ENCODE measurements at places on chromosomes 11 and 22.

GRCh38 chr11:119509282-119509841, 86.4 kb upstream of the THY1 start:
- no peak for DNase-seq

DNA sequence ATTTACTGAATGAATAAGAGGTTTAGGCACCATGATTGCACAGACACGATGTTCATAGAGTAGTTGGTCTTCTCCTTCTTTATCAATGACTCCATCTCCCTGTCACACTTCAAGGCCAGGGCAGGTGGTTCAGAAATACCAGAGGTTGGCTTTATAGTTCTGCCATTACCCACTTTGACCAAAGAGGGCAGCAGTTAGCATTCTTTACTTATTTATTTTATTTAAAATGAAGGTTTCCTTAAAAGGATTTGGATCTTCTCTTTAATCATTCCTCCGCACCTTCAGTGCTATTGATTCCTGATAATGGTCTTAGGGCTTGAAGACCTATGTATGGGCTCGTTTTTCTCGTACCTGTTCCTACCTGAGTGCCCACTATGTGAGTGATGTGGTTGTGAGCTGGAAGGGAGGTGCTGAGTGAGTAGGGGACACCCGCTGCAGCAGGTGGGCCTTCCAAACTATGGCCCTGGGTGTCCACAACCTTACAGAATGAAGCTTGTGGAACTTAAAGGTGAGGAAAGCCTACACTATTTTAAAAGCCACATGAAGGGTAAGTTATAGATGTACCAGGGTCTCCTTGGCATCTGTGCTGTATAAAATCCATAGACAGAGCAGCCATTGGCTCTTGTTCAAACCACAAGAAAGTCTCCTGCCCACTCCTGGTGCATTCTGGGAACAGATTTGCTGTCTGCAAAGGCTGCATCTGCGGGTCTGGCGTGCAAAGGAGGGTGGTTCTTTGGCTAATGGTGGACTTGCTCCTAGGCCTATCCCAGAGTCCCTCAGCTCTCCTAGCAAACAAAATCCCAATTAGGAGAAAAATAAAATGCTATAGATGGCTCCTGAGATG, 35.0 kb downstream of the TIMP3 start:
- DNase-seq, result no peak

- DNase-seq, result no peak
Measured at GRCh38 chr11:33779849-33780528, 5.7 kb upstream of the FBXO3 start.

GRCh38 chr11:93444617-93445073, 98.5 kb downstream of the SMCO4 start:
- DNase-seq, result no peak

- peak; percentile 17 for DNase-seq
Measured at GRCh38 chr11:124799348-124800225, 619 bp downstream of the MSANTD2 start.

GRCh38 chr11:21133722-21134121, 464.3 kb downstream of the NELL1 start:
- no peak for DNase-seq
